Kidney tubule cell (primary cell): ENCODE measurements at places on chromosomes 5 and 9.

- DNase-seq, result no peak
These were observed 65.5 kb upstream of the SYNPO start for GRCh38 chr5:150574818-150575547.

- no peak for DNase-seq
These were observed 31.2 kb upstream of the OTP start for GRCh38 chr5:77669677-77670076.

DNA sequence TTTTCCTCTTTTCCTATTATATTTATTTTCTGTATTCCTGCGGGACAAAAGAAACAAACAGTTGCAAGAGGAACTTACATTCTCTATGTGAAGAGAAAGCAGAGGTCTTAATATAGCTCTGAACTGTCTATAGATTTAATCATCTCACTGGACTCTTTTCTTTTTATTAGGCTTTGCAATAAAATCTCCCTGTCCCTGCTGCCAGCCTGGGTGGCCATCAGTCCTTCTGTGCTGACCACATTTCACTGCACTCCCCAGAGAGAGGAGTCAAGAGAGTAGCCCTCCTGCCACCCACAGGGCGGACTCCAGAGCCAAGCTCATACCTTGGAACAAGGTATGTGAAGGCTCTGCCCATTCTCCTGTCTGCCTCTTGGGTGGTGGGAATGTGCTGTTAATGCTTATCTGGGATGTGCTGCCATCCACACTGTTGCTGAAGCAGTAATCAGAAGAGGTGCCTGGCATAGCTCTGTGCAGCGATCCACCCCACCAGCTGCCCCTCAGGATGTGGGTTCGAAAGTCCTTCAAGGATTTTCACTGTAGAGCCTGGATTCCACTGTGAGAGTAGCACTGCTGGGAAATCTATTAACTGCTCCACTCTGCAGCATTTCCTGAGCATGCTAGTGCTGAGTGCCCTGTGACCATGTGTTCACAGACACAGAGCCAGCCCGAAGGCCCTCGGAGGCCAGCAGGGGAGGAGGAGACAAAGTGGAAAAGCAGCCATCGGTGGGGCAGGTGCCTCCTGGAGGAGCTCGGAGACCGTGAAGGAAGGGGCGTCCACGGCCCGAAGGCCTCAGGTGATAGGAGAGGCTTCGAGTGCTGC, 334.6 kb downstream of the MED10 start:
- DNase-seq, result no peak

DNA sequence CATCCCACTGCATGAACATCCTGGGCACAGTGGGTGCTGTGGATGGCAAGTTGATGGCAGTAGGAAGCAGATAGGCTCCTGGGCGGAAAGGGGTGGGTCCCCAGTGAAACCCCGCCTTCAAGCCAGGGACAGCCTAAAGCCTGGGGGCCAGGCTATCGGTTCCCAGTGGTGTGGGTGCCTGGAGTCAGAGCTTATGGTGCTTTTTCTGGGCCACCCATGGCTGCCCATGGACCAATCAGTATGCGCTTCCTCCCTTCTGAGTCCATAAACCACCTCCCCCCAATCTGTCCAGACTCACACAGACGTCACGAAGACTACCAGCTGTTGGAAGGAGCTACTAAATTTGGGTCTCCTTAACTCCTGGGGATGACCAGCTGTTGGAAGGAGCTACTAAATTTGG, 17.5 kb upstream of the ECPAS start:
- no peak for DNase-seq

GRCh38 chr9:110283751-110284150, 27.4 kb upstream of the TXN start:
- DNase-seq, result peak; percentile 57

GRCh38 chr9:71819115-71819739, 50.9 kb upstream of the CEMIP2 start:
- peak; percentile 38 for DNase-seq

DNA sequence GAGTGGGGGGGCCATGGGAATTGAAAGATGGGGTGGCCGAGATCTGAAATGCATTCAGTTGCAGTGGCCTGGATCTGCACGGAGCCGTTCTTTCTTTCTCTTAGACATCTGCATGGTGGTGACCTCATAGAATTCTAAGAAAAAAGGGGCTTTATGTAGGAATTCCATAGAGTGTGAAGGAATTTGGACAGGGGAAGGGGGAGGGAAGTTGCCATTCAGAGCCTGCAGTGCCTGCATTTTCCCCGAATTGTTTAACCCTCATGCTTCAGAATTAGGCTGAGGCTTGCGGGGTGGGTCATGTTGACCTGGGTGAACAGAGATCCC, 4.9 kb downstream of the NEK6 start:
- DNase-seq, result no peak

GRCh38 chr5:125199968-125200865, 453.8 kb upstream of the ZNF608 start:
- DNase-seq, result peak; percentile 31

GRCh38 chr5:169719360-169720314, 82.6 kb downstream of the DOCK2 start:
- DNase-seq, result no peak
